ENCODE measurements at places on chromosomes 5 and 9.

DNA sequence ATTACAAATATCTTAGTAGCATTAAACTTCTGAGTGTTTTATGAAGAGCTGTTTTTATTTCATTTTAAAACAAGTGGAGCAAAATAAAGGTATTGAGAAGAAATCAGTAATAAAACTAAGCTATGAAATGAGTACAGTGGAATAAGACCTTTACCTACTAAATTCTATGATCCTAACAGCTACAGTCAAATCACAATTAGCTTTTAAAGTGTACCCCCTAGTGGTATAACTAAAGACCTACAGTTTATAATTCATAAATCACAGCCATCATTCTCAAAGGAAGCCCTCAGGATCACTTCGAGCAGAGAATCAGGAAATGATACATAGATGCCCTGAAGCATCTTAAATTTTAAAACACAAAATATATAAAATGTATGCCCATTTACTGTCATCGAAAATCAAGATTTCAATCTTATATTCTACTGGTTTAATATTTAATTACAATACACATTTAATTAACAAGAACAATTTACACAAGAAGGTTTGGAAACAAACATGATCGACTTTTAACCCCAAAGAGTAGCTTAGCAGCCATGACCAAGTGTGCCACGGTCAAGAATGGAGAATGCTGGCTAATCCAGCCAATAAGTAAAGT is 12.3 kb downstream of the CCNH start:
- DNase-seq: peak; percentile 76

DNA sequence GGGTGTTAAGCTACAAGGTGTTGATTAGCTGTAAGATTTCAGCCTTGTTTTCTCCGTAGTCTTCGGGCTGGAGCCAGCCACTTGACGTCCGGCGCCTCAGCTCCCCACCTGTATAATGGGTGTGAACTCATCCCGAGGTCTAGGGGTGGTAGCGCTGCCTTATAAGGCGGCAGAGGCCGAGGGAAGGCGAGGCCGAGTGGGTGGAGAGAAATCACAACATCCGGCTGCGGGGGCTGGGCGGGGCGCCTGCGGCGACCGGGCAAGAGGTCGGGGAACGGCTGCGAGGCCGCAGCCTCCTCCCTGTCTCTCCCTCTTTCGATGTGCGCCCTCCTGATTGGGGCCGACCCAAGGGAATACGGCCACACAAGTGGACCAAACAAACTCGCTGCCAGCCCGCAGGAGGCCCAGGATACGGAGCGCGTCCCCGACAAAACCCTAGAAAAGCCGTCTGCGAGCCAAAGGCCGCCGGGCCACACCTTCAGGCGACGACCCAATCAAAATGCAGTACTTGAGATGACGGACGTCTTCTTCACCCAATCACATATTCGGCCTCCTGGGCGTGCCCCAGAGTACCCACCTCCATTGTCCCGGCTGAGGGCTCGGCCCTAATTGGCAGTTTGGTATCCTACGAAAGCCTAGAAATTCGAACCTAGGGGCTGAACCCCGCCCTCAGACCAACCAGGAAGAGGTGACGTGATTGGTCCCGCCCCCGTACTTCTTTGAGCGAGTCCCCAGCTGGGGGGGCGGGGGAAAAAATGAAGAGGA is 493 bp upstream of the GRK6 start:
- peak; percentile 99 for DNase-seq

DNA sequence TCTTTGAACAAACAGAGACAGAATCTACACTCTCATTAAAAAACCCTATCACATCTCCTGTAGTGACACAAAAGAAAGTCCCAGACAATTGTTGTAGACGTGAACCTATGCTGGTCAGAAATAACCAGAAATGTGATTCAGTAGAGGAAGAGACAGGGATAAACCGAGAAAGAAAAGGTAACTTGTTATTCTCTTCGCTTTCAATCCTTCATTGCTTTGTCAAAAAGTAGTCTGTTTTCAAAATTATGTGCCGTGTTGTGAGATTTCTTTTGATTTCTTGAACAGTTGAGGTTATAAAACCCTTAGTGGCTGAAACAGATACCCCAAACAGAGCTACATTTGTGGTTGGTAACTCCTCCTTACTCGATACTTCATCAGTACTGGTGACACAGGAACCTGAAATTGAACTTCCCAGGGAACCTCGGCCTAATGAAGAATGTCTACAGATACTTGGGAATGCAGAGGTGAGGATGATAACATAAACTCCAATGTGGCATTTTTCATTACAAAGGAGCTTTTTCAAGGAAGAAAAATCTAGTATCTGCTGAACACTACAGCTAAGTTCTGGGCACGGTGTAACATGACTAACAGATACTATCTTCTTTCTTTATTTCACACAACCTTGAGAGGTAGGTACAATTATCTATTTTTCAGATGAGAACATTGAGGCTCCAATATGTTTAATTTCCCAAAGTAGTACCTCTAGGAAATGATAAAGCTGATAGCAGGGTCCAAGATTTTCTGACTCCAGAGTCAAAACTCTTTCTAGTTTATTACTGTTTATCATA is 14.3 kb downstream of the HMGCR start:
- no peak for DNase-seq

DNA sequence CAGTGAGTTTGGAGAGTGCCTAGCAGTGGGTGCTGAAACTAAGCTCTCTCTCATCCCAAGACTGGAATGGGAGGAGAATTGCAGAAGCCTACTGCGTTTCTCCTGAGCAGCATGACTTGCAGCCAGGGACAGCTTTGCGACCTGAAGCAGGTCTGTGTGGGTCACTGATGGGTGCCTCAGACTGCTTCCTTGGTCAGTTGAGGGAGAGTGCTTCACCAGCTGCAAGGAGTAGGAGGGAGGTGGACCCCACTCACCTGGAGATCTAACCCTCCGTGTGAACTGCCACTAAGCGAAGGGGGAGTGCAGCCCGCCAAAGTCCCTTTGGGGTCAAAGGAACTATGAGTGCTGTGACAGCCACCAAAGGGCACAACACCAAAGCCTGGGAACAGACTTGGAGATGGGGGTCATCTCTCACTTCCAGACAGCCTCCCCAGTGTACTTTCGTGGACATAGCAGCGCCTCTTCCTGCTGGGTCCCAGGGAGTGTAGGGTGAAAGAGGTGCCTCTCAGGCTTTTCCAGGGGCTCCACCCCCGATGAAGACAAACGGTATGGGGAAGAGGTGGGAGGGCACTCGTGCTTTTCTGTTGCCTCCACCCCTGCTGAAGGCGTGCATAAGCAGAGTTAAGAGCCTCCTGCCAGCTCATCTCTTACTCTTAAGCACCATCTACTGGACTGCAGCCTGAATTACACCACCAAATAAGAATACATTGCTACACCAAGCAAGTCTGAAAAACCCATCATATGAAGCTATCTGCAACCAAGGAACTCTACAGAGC is 34.3 kb upstream of the MACIR start:
- DNase-seq: peak; percentile 40

DNA sequence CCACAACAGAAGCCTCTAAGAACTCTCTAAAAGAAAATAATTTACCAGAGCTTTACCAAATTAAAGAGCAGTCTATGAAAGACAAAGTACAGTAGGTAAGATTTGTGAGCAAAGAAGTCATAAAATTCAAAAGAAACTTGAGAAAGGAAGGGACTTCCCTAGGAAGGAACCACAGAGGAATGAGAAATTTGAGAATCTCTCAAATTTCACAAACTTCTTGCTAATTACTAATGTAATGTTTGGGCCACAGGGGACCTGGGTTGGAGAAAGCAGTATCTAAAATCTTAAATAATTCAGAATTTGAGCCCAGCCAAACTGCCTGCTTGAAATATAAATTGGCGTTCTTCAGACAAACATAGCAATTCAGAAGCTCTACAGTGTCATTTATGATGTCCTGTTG is 225.0 kb upstream of the PRR16 start:
- no peak for DNase-seq

- no peak for DNase-seq
Measured at GRCh38 chr5:28415791-28416443, 1377.5 kb upstream of the CDH9 start.
